Renal cortical epithelial cell (primary cell): ENCODE measurements at places on chromosomes 2 and 18. TPM values are rescaled to one million over a fixed set of nuclear protein-coding genes. Genes with fewer than 3 reads are reported as not detected.

GRCh38 chr2:66322506-66323260, 112.2 kb upstream of the MEIS1 start:
- no peak for DNase-seq

DNA sequence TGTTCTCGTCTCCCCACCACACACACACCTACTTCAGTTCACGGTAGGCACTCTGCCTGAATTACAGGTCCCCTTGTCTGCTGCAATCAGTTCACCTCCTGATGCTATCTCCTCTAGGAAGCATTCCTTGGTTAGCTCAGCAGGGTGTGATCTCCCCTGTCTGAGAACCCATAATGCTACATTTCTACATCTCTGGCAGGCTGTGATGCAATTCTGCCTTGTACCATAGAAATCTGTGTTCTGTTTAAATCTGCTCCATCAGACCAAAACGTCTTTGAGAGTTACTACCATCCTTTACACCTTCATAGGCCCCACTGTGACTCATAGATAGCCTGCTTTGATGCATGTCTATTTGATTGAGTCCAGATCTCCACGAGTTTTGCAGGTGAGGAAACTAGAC, 103.9 kb downstream of the TTC32 start:
- peak; percentile 64 for DNase-seq

DNA sequence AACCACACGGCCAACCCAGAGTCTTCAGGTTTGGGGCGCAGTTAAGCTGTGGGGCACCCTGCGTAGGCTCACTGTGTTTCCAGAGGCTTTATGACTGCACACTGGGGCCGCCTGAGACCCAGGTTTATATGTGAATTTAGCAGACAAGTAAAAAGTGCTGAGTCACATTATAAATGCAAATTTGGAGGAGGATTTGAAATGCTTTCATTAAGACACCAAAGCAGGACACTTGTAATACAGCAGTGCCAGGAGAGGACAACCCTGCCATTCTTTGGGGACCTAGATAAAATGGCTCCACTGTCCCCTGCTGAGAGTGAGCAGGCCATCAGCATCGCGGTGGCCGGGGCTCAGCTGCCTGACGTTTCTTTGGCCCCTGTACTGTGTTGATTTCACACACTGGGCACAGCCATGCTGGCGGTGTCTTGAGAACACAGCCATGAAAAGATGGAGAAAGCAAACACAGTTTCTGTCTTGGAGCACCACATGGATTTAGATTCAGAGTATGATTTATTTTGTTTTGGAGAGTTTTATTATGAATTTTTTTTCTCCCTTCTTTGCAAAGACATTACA, 10.2 kb downstream of the ACKR3 start:
- no peak for DNase-seq

DNA sequence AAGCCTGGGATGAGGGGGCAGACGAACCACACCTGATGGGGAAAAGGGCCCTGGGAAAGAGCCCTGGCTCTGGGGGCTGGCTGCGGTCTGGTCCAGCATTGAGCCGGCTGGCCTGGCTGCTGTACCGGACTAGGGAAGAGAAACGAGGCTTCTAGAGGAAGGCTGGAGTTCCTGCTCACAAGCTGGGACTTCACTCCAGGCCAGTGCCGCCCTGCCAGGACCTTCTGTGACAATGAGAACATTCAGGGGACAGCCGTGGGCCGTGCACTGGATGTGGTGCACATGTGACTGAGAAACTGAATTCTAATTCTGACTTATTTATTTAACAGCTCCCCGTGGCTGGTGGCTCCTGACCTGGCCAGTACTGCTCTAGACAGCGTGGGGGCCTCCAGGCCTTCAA, 269.3 kb downstream of the HDAC4 start:
- DNase-seq, result no peak

GRCh38 chr18:47415881-47416280, 164.4 kb upstream of the SKOR2 start:
- DNase-seq, result no peak

- DNase-seq, result no peak
Observed at GRCh38 chr2:69601179-69601612, 42.3 kb downstream of the AAK1 start.

GRCh38 chr2:139631966-139632365, 851.8 kb upstream of the NXPH2 start:
- DNase-seq, result no peak

DNA sequence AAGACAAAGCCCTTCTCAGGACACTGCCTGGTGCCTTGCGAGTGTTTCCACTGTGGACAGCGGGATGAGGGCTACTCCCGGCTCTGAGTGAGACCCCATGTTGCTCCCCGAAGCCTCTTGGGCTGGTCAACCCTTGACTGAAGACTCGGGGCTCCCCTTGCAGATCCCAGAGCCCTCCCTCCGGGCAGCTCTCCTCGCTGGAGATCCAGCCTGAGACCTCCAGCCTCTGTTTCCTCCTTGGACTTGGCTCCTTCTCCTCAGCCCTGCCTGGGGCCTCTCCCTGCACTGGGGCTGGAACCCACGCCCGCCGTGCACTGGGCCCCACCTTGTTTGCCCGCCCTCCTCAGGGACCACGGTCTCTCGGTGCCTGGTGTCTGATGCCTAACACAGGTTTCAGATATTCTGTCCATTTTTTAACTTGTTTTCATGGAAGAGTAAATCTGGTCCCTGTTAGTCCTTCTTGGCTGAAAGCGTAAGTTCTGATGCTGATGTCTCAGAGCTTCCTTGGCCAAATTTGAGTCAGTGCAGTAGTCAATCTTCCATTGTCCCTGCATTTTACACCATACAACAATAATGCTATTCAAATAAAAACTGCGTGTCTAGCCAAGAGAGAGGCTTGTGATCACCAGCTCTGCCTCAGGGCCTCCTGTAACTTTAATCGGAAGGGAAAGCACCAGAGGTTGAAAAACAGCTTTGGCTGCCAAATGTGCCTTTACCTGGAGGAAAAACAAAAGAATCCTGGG, 139.3 kb upstream of the CTDP1 start:
- DNase-seq, result no peak

DNA sequence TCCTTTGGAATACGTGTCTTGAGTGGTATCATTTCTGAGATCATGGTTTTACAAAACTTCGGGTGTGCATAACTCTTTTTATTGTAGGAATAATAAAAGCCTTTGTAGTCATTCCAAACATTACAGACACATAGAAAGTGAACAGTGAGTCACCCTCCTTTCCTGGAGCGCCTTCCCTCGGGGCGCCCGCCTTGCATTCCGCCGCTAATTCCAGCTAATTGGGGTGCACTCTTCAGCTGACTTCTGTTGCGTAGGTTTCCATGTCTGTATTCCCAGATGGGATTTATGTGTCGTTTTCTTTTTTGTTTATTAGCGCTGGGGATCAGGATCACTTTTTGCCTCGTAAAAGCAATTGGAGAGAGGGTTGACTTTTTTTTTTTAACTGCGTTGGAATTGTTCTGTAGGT, 18.7 kb downstream of the SH3BP4 start:
- peak; percentile 53 for DNase-seq

DNA sequence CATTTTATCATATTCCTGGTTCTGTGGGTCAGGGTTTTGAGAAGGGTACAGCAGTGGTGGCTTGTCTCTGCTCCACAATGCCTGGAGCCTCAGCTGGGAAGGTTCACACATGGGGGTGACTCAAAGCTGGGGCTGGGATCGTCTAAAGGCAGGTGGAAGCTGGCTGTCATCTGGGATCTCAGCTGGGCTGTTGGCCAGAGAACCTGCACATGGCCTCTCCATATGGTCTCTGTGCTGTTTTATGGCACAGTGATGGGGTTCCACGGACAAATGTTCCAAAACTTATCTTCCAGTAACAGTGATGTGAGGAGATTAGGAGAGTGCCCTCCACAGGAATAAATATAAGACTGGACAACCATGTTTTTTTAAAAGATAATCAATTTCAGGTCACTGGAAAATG, 191.4 kb downstream of the SS18 start:
- DNase-seq, result no peak

DNA sequence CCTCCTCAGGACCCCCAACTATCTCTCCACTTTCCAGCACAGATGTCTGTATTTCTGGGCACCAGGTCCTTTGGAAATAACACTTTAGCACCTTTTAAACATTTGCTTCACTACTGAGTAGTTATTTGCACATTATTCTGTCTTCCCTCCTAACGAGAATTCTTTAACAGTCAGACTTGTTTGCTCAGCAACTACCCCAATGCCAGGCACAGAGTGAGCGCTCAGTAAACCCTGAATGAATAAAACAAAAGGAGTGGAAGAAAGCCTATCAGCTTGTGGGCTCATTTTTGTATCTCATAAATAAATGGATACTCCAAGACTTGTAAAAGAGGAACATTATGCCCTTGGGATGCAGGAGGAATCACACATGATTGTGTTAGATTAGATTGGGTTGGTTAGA, 450.4 kb downstream of the TGIF1 start:
- DNase-seq, result no peak

Gene REG3G
- total RNA-seq, result not detected in 2 replicates

Gene CPLX4
- total RNA-seq, result not detected in 2 replicates

Gene CIDEA
- total RNA-seq, result 0.87 TPM in 1 of 2 replicates, not detected in the other

Gene LRP1B
- total RNA-seq, result 0.17 and 4.3 TPM in 2 replicates

Gene RBBP8
- total RNA-seq, result 71.9 and 131 TPM in 2 replicates

Gene GNLY
- not detected in 2 replicates for total RNA-seq

Gene SLC9A2
- total RNA-seq, result 0.25 and 6.4 TPM in 2 replicates

Gene CD8A
- 0.17 TPM in 1 of 2 replicates, not detected in the other for total RNA-seq

Gene SERPINB10
- total RNA-seq, result not detected in 2 replicates
